Endothelial cell (in vitro differentiated cells): ENCODE measurements at places on chromosomes 1 and 21.

- DNase-seq = no peak
These were observed 20.8 kb upstream of the COG2 start for GRCh38 chr1:230621324-230622030.

- no peak for DNase-seq
These were observed 241.2 kb downstream of the TRABD2B start for GRCh38 chr1:47756006-47756405.

GRCh38 chr1:59609245-59609644, 205.5 kb upstream of the HOOK1 start:
- no peak for DNase-seq

- no peak for DNase-seq
These were observed 4.0 kb upstream of the RCAN1 start for GRCh38 chr21:34618941-34619340.

- no peak for DNase-seq
These were observed 108.8 kb downstream of the KIF26B start for GRCh38 chr1:245263529-245264095.

- no peak for DNase-seq
These were observed 89.0 kb upstream of the HMCN1 start for GRCh38 chr1:185645162-185645640.

DNA sequence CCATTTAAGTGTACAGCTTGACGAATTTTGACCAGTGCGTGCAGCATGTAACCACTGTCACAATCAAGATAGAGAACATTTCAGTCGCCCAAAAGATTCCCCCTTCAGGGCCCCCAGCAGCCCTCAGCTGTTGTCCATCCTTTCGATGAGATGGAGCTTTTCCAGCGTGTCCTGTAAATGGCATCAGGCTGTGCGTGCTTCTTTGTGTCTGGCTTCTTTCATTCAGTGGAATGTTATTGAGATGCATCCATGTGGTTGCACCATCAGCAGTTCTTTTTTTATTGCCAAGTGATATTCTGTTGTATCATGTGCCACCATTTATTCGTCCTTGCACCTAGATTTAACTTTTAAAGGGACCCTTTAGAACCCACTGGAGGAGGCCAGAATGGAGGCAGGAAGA, 21.9 kb downstream of the UBE2Q1 start:
- no peak for DNase-seq

DNA sequence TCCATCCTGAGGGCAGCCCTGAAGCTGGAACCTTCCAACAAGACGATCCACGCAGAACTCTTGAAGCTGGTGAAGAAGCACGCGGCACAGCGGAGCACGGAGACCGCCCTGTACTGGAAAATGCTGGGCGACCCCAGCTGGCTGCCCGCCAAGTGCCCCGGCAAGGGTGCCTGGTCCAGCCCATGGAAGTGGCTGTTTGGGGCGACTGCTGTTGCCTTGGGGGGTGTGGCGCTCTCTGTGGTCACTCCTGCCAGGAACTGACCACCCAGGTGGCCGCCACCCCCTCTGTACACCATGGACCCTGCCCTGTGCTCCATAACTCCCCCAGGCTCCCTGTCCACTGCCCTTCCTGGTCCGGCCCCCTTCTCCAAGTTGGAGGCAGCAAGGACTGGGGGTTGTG, 90.8 kb downstream of the PPP1R12B start:
- no peak for DNase-seq

DNA sequence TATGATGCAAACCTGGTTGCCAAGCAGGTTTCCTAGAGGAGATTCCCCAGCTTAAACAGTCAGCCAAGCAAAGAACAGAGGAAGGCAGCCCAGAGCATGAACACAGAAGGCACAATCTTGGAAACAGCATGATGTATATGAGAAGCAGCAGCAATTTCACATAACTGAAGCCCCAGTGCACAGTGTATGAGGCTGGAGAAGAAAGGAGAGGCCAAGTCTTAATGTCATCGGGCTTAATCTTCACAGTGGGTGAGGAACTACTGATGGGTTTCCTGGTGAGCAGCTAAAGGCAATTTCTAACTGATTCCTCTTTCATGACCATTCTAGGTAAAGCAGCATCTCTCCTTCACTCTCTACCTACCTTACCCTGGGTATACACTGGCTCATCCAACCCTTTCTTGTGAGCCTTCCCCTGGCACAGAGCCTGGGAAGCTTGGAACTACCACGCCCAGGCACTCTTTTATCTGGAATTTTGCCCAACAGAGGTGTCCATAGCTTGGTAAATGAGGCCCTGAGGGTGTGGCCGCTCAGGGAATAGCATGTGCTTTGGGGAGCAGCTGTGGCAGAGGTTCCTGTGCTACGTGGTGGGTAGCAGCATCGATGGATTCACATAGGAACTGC, 22.0 kb downstream of the FYB2 start:
- DNase-seq = no peak

- DNase-seq = peak; percentile 84
These were observed 2.2 kb upstream of the RUNX3 start for GRCh38 chr1:24932284-24932683.

DNA sequence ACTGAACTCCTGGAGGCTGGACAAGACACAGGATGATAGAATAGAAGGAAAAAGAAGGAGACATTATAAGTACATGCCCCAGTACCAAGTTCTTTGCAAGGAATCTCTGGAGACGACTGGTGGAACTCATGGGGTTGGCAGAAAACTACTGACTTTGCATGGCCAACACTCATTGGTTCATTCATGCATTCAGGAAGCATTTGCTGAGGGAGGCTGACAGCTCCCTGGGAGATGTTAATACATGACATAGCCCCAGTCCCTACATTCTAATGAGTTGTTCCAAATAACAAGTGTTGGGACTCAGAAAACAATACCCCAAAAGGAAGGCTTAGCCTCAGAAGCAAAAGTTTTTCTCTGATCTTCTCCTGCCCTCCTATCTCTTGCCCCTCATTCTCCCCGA, 172.8 kb upstream of the IRF2BP2 start:
- DNase-seq = no peak

DNA sequence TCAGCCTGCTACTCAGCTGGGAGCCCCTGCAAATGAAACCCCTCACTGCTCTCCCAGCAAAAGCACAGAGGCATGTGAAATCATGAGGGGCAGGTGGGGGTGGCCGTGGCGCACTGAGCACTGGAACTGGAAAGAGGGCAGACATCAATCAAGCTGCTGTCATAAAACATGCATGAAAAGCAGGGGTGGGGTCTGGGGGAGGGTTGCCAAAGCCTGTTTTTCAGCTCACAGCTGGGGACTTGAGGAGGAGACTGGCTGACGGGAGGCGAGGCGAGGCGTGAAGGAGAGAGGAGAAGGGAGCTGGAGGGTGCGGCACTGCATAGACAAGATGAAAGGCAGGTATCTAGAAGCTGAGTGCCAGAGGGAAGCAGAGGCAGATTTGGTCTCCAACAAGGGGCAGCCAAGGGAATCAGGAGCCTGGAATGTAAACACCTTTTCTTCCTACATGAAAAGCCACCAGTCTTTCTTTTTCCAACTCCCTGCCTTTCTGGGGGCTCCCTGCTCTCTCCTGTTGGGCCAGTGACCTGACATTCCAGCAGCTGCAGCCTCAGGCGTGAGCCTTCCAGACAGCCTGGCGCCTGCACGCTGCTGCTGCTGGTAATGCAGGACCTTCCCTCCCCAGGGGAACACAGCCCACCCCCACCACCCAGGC, 87.0 kb downstream of the NMNAT2 start:
- DNase-seq = no peak
